ENCODE measurements at places on chromosomes 7 and 10.

DNA sequence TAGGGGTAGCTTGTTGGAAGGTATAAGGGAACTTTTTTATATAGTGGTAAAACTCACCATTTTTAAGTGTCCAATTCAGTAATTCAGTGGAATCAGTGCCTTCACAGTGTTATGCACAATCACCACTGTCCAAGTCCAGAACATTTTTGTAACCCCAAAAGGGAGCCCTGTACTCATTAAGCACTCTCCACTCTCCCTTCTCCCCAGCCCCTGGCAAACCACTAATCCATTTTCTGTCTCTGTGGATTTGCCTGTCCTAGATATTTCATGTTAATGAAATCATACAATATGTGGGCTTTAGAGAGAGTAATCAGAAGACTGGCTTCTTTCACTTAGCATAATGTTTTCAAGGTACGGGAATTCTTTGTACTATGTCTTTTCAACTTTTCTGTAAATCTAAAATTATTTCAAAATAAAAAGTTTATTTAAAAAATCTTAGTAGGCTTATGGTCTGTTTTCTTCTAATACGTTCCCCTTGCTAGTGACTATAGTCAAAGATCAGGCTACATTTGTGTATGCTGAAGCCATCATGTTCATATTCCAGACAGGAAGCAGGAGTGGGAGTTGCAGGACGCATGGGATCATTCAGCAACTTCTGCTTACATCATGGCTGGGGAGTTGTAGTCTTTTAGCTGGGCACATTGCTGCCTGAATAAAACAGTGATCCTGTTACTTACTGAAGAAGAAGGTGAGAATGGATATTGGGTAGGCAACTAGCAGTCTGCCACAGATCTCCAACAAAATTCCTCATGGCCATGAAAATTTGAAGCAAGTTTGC is 35.4 kb upstream of the TAX1BP1 start:
- no peak for DNase-seq

DNA sequence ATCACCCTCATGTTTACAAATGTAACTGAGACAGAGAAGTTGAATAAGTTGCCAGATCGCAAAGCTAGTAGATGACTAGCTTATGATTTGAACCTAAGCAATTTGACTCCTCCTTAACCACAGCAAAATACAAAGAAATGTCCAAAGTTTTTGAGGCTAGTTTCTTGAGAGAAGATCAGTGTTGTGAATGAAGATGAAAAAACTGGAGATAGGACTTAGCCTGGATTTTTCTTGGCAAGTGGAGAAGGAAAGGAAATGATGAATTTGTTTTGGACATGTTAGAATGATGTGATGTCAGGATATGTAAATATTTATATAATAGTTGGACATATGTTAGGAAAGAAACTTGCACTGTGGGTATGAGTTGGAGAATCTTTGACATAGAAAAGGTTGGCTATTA is 149.8 kb downstream of the LSMEM1 start:
- no peak for DNase-seq

GRCh38 chr7:38280000-38280399 is 6.6 kb upstream of the TARP start:
- DNase-seq: no peak

DNA sequence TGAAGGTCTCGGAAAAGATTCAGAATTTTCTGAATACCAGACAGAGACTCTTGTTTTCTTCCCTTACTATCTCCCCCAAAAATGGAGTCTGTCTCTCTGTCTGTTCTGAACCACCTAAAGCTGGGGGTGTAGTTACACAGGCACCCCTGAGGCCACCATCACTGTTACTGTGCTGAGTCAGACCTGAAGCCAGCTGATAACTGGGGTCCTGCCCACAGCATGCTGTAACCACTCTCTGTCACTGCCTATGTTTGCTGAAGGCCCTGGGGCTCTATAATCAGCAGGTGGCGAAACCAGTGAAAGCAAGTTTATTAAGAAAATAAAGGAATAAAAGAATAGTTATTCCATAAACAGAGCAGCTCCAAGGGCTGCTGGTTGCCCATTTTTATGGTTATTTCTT is 575.2 kb upstream of the POT1 start:
- no peak for DNase-seq

- DNase-seq: peak; percentile 71
These were observed 16.8 kb upstream of the ABCB5 start for GRCh38 chr7:20598459-20599309.

- no peak for DNase-seq
These were observed 582.8 kb upstream of the NRP1 start for GRCh38 chr10:33917069-33917780.

DNA sequence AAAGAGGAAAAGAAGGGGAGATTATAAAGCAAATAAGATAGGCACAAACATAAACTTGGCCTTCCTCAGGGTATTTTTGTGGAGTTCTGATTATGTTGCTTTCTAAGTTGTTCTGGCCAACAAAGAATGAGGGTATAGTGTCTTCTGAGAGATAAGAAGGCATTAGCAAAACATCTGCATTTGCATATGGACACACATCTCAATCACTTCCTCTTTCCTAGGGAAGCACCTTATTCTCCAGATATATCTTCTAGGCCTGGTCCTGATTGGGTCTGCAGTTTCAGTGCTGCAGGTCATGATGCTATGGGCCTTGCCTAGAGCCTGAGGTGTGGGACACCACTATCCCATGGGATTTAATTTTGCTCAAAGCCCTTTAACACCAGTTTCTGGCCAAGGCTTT is 308.8 kb upstream of the PHYHIPL start:
- DNase-seq: no peak

GRCh38 chr10:89861199-89861573 is 159.8 kb downstream of the KIF20B start:
- DNase-seq: no peak

DNA sequence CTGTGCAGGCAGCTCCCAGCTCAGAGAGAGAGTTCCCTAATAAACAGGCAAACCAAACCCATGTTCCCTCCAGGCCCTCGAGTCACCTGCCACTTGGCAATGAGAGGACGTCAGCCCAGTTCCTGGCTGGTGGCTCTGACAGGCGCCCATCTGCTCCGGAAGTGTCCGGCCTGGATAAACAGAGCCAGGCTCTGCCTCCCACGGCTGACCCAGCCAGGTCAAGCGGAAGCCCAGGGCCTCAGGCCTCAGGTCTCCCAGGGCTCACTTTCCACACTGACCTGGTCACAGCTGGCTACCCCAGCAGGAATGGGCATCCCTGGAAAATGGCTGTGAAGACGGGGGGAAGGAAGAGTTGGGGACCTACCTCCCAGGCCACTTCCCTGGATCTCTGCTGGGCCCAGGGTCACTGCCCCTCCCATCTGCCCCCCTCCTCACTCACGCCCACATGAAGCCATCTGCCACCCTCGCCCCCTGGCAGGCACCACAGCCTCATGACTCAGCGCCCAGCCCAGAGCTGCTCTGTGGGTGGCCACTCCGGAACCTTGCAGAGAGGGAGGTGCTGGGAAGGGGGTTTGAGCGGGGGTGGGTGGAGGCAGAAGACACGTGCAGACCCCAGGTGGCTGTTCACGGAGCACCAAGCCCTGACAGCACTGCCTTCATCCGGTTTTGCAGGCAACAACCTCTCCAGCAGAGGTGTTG is 37.4 kb upstream of the DUSP5 start:
- no peak for DNase-seq

GRCh38 chr10:3814838-3815220 is 29.8 kb upstream of the KLF6 start:
- no peak for DNase-seq

GRCh38 chr10:122186816-122187810 is 84.0 kb upstream of the BTBD16 start:
- no peak for DNase-seq

DNA sequence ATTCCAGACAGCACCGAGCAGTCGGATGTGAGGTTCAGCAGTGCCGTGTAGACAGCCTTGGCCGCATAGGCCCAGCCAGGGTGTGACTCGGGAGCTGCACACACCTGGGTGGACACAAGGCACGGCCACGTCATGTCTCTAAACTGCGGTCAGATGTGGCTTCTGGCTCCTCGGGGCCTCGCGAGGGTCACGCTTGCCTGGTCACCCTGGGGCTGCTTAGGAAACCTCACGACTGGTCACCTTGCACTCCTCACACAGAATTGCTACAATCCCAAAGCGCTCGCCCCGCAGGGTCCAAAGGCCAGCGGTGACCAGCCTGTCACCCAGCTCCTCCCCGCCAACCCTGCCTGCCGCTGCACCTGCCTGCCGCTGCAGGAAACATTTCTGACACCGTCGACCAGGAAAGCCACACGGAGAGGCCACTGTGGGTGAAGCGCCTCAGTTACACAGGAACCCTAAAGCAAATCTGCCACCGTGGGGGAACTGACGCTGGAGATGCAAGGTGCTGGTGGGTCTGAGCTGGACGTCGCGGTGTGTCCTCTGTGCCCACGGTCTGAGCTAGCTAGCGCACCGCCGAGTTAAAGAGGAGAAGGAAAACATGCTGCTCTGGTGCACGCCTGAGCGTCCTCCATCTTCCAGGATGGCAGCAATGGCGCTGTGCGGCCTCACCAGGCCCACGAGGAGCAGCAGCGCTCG is 5.0 kb downstream of the GPER1 start:
- no peak for DNase-seq

DNA sequence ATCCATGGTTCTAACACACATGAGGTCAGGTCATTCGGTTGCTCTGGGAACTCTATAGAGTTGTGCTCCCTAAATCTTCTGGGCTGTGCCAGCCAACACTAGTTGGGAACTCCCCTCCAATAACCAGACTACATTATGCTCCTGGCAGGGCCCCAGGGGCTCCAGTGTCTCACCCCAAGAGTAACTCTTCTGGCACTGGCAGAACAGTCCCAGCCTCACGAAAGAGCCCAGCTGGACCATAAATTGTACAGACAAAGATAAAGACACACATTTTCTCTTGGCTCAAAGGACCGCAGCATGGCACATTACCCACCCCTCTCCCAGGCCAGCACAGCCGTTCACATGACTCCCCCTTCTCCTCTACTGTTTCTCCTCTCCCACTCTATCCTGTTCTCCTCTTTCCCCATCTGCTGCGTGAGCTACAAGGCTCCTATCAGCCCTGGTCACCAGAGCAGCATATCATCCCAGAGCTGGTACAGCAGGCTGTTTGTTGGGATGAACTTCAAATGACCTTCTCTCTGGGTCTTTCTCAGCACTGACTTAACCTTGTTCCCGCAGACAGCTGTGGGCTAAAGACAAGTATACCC is 230.6 kb downstream of the PLXNA4 start:
- DNase-seq: no peak

- DNase-seq: no peak
These were observed 189.5 kb downstream of the DNAJB6 start for GRCh38 chr7:157526005-157526912.

DNA sequence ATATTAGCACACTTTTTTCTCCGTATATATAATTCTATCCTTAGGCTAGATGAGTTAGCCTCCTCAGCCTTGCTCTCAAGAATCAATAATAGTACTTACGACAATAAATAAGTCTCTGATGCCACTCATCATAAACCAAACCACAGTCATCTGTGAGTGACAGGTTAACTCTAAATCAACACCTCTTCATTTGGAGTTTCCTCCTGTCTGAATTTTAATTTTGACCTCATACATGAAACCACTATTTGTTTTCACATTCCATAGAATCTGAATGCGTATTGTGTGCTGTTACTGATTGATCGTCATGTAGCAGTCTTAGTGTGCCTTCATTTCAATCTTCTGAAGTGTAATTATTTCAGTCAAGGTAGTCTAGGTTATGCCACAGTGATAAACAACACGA is 85.8 kb downstream of the HGF start:
- DNase-seq: no peak

DNA sequence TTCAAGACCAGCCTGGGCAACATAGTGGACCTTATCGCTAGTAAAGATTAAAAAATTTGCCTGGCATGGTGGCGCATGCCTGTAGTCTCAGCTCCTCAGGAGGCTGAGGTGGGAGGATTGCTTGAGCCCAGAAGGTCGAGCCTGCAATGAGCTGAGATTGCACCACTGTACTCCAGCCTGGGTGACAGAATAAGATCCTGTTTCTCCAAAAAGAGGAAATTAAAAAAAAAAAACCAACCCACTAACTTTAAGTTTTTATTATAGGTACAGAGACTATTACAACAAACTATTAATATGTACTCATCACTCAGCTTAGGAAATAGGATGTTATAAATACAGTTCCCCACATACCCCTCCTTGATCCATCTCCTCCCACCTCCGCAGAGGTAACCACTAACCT is 30.2 kb downstream of the DHTKD1 start:
- no peak for DNase-seq

- DNase-seq: no peak
These were observed 14.9 kb downstream of the HIPK2 start for GRCh38 chr7:139762886-139763285.

GRCh38 chr7:2631946-2632732 is at the start of gene TTYH3:
Gene TTYH3, plus strand, starts transcription at chr7:2631986. Its CDS starts 170 bp downstream, at chr7:2632156.
- no peak for DNase-seq

DNA sequence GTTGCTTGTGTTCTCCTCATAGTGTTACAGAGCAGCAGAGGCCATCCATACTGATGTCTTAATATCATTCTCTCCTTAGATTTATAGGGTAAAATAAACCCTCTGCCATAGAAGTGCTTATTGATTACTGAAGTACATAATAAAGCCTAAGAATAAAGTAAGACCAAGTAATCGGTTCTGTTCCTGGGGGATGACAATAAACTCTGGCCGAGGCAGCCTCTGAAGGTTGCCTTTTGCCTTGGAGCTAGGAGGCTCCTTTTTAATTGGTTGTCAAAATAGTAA is 711.6 kb upstream of the GALNT17 start:
- DNase-seq: no peak

DNA sequence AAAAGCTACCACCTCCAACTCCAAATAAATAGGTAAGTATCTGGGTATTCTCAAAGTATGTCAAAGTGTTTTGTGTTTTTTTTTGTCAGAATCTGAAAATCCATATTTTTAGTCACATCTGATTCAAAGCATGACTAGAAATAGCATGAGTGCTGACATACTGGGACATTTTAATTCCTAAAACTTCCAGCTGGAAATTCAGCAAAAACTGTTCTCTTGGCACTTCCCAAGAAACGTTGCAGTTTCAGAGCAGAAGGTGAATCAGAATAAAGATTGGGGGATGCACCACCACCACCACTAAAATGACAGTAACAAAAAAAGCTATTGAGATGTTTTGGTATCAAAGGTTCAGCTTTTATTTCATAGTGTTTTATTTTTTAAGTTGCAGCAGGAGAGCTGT is 724.6 kb upstream of the CELF2 start:
- no peak for DNase-seq

All from hematopoietic multipotent progenitor cell treated with erythropoietin and hydrocortisone succinate and interleukin-3 and kit ligand, for 15 days (in vitro differentiated cells).